ENCODE measurements at places on chromosomes 7 and 10.
A peak's percentile ranks its signal among the peaks of the same experiment; 100 is the strongest.

DNA sequence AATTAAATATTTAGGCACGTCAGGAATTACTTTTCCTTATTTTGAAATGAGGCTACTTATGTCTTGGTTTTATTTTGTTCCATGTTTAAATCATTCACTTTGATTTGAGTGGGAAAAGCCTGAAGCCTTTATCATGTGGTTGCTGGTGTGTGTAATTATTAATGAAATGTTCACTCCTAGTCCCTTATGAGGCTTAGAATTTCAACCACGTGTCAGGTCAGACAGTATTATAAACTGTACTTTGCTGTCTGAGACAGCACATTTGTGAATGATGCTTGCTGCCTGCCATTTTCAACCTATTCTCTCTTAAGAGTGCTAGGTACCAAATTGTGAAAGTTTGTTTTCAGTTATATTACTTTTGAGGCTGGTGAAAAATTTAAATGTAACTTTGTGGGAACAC is 58.9 kb downstream of the COL17A1 start:
- DNase-seq, result no peak

GRCh38 chr10:54869022-54869421 is 68.0 kb upstream of the PCDH15 start:
- DNase-seq, result no peak

- DNase-seq, result no peak
Observed at GRCh38 chr10:92692697-92693533, 3.2 kb downstream of the HHEX start.

DNA sequence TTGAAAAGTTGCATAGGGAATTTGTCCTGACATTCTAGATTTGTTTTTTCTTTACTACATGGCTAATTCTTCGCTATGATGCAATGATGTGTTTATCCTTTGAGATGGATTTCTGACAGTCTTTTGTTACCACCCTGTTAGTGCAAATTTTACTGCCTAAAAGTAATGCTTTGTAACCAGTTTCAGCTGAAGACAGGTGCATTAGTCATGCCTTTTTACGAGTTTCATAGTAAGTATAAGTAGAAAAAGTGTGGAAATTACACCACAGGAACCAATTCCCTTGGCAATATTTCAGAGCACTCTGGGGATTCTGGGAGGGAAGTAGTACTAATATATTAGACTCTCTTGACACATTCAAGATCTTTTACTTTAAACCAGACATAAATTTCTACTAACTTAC is 257.8 kb upstream of the DKK1 start:
- no peak for DNase-seq

DNA sequence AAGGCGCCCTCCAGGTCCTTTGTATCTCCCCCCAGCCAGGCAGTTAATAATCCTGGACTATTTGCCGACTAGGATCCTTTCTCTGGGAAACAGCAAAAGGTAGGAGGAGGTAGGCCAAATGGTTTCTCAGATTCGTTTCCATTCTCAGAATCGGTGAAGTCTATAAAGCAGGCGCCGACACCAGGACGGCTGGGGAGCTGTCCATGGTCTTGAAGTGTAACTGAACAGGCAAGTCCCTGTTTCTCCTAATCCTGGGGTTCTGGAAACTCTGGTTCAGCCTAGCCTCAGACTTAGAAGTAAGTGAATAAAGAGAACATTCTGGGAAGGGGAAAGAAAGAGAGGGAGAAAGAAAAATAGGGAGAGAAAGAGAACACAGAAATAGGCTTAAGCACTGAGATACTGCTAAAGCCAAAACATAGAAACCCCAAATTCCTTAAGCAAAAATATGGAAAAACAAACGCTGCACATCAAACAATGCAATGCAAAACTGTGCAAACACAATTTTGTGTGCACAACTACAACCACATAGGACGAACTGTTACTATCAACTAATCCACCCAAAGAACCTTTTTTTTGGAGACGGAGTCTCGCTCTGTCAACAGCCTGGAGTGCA is 11.1 kb upstream of the INA start:
- peak; percentile 62 for DNase-seq

DNA sequence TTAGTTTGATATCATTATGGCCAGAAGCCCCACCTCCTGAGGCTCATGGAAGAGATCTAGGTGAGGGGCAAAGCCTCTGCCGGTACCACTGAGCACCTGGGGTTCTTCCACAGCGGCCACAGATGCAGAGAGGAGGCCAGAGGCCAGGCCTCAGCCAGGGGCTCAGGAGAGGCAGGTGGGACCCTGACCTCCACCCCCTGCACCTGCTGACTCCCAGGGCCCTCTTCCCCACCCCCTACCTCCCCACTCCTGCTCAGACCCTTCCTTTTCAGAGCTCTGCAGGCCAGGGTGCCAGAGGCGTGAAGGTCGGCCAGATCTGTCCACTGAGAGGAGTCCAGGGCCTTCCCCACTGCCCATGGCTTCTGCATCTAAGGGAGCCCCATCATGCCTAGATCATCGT is 178.7 kb upstream of the PPP2R2D start:
- DNase-seq, result no peak

GRCh38 chr10:76122056-76122455 is 690.6 kb downstream of the LRMDA start:
- DNase-seq, result no peak

DNA sequence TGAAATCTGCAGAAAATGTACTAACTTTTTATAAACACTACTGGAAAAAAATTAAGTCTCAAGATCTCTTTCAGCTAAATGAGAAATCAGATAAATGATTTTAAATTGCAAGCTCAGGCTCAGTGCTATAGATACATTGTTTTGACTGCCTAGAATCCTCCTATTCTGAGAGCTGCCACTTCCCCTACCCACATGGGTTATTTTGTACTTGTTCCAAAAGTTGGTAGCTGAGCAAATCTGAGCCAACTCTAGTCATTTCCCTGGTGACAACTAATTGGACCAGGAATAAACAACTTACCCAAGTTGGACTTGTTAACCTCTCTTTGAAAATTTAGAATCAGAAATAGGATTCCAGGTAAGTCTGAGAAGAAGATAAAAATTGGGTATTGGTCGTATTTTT is 202.1 kb downstream of the MBL2 start:
- no peak for DNase-seq

DNA sequence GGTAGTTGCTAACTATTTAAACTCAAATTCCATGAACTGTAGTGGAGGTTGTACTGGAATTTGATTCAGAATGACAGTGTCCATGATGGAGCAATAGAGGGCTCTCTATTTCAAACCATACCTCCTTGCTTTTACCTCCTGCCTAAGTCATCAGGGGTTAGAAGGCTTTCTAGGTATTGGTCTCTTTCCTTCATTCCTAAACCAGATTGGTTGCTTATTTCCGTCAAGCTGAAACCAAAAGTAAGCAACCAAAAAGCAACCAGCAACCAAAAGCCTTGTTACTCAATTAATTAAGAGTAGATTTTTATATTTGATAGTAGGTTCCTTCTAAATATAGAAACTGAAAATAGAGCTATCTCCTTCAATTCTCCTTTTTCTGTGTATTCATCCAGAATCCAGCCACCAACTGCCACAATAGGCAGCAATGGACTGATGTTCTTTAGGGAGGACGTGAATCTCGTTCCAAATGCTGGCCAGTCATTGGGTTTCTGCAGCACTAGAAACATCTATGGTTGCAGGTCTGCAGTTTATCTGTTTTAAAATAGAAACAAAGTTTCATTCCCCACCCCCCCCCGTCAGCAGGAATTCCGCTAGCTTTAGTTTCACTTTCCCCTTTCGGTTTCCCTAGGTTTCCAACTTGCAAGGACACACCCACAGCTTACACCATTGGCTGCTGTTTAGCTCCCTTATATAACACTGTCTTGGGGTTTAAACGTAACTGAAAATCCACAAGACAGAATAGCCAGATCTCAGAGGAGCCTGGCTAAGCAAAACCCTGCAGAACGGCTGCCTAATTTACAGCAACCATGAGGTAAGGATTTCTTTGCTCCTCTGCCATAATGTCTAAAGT is at the start of gene IFIT1:
IFIT1 (plus strand) TSS at position 717 of the 850 bp plus-strand sequence; CDS start at position 807, 90 bp downstream.
- DNase-seq, result peak; percentile 88

GRCh38 chr10:127990846-127991542 is 84.1 kb downstream of the PTPRE start:
- peak; percentile 28 for DNase-seq

- DNase-seq, result no peak
Observed at GRCh38 chr7:142513178-142513955, 235.9 kb upstream of the PRSS1 start.

GRCh38 chr7:51471210-51471980 is 154.8 kb upstream of the COBL start:
- no peak for DNase-seq

- DNase-seq, result no peak
Observed at GRCh38 chr10:119024882-119025281, 4.6 kb upstream of the NANOS1 start.

DNA sequence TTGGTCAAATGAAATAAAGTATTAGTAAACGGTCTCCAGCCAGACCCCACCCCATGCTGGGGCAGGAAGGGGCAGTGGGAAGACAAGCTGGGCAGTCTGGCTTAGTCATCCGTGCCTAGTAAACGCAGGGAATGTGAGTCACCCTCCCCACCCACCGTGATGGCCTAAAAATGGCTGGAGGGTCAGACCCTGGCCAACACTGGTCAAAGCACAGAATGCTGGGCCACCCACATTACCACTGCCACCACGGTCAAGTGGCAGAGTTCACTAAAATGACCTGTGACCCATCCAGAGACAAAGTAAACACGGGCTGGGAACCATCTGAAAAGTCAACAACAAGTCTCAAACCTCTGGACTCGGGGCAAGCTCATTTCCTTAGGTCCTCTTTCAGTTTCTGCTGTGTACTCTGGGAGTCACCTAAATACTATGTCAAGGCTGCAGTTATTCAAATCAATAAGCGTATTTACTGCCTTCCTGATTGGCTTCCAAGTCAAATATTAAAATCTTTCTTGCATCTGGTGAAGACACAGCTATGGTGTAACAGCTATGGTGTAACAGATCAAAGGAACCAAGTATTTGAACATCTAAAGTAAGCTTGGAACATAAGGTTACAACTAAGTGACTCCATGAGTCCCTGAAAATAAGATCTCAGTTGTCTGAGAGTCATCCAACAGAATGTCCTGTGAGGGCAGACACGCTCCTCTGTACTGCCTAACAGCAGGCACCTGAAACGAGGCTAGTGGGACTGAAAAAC is 3.0 kb downstream of the ZFAND2A start:
- DNase-seq, result no peak

DNA sequence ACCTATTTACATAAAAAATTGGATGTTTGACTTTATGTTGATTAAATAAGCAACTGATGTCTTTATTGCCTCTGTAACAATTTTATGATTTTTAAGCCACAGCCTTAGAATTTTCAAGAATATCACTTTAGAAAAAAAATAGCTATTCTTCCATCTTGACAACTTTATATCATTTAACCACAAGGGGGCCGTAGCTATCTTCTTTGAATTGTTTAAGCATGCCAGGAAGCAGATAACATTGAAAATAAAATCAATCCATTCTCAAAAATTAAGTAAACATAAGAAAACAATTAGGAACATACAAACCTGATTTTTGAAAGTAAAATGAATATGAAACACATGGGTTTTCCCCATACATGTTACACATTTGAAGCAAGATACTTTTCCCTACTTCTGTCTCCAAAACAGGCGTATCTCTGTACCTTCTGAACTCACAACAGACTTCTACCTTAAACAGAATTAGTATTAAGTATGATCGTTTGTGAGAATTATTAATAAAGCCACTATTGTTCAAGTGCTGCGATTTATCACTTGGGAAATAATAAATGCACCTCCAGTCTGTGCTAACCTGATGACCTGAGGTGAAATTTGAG is 209.0 kb downstream of the CACNA2D1 start:
- DNase-seq, result peak; percentile 41

GRCh38 chr10:119243488-119243887 is 36.1 kb downstream of the GRK5 start:
- DNase-seq, result no peak

GRCh38 chr10:31705136-31705535 is 223.5 kb downstream of the ARHGAP12 start:
- no peak for DNase-seq

DNA sequence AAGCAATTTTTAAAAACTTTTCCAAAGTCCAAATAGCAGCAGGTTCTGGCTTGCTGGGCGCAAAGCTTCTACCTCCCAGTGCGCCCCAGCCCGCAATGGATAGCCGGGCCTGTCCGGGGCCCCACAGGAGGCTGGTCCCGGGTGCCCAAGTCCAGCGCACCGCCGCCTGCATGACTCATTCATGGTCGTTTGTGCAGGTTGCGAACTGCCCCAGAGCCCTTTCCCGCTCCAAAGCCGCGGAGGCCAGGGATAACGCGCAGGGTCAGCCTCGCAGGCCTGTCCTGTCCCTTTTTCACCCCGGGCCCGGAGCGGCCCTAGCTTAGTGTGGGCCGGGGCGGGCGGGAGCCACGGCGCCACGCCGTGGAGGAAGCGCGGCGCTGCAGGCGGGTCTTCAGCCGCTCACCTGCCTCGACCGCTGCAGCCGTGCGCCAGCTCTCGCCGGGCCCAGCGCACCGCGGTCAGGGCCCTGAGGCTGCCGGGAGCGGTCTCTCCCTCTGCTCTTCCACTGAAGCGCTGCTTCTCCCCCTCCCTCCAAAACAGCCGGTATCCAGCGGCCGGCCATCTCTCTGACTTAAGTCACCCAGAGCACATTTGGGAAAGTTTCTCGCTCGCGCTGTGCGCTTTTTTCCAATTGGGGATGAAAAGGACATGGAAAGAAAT is 1.7 kb upstream of the EGR2 start:
- DNase-seq, result peak; percentile 62

DNA sequence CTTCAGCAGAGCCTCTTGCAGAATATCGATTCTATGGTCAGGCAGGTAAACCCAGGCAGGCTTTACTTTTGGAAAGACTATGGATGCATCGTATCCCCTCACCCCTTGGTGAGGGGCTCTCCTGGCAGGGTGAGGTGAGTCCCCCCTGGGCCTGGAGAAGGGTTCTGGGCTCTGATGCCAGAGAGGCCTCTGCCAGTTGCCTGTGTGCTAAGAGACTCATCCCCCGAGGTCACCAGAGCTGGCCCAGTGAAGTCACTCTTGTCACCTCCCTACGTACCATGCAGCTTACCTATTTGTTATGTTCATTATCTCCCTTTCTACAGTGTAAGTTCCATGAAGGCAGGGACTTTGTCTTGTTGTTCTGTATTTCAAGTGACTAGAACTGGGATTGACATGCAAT is 51.3 kb downstream of the TSPAN15 start:
- no peak for DNase-seq

DNA sequence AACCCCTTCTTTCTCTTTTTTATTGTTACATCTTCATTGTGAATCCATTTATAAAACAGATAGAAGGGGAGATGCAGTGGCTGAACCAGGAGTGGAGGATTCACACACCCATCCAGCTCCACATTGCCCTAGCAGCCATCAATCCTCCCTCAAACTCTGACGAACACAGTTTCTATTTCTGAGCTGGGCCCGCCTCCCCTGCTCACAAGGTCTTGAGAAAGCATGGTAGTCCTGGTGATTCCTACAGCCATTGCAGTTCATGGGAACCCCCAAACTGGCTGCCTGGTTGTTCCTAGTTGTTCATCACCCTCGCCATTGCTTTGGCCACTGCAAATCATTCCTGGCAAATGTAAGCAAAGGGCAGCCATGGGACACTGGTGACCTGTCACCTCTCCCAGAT is 258.5 kb upstream of the AOAH start:
- DNase-seq, result no peak

GRCh38 chr7:2307690-2308107 is 6.5 kb downstream of the SNX8 start:
- DNase-seq, result no peak

GRCh38 chr7:158778471-158778870 is 50.8 kb downstream of the ESYT2 start:
- DNase-seq, result no peak

All from hematopoietic multipotent progenitor cell treated with erythropoietin and hydrocortisone succinate and interleukin-3 and kit ligand, for 8 days (in vitro differentiated cells).